ENCODE measurements at places on chromosomes 1 and 21.

DNA sequence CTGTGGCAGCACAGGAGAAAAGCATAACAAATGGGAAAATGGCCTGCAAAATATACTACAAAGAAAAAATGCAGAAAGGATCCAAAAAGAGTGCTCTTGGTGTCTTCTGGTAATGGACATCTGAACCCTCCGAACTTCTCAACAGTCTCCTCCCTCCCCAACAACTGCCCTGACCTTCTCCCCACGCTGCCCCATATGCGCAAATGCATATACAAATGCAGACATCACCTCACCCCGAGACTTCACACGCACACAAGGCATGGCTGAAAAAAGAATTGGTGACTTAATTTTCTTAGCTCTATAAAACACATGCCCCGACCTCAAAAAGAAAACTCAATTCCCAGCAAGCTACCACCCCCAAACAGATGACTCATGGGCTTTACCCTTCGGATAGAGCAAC lies 8.4 kb downstream of the KCND3 start:
- DNase-seq, result no peak

DNA sequence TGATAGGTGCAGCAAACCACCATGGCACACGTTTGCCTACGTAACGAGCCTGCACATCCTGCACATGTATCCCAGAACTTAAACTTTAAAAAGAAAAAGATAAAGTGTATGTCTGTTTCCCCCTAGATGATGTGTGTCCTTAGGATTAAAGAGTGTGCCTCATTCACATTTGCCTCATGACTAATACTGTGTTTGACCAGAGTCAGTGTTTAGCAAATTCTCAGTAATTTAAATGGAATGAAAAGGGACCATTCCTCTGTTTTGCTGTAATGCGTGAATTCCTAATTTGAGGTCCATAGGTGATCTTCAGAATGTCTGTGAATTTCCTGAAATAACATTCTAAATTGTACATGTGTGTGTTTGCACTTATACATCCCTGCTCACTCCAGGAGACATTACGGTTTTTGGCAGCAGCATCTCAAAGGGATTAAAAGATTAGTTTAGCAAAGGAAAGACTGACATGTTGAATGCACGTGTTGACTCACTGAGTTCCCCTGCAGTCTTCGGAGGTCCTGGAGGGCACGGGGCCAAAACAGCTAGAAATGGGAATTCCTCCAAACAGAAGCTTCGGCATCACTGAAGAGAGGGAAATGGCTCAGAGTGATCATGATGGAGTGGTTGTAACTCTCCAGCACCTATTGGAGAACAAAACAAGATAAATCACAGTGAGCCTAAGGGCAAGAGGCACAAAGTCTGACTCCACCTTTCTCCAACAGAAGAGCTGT lies 19.1 kb upstream of the SLC35F3 start:
- DNase-seq, result no peak

GRCh38 chr1:103948526-103948925 lies 198.8 kb downstream of the AMY1C start:
- no peak for DNase-seq

DNA sequence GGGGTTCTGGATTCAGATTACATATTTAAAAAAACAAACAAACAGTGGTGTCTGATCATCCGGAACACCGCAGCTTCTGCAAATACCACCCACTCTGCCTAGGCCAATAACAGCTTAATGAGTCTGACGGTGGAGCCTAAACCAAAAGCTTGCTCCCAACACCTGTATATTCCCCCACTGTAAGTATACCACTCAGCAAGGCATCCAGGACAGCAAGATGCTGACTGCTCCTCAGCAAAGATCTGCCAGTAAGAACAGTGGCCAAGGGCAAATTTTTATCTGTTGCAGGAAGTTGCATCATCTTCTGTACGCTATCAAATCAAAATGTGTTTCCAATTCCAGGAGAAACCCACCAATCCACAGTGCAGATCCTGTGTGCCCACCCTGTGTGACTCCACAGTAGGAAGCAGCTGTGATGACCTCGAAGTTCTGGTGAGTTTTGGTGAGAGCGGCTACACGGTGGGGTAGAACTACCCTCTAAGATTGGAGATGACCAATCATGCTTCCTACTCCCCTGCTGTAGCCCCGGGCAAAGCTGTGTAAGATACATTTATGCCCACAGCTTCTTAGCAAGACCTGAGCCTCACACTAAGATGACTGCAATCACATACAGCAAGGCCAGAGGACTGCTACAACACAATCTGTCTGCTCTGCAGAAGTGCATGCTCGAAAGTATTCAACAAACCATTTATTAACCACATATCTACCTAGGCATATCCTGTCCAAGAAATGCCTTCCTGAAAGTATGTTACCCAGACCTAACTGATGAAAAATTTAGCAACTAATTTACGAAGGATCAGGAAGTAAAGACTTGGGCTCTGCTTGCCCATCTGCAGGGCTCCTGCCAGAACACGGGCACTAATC lies 30.5 kb downstream of the SIPA1L2 start:
- DNase-seq, result no peak

DNA sequence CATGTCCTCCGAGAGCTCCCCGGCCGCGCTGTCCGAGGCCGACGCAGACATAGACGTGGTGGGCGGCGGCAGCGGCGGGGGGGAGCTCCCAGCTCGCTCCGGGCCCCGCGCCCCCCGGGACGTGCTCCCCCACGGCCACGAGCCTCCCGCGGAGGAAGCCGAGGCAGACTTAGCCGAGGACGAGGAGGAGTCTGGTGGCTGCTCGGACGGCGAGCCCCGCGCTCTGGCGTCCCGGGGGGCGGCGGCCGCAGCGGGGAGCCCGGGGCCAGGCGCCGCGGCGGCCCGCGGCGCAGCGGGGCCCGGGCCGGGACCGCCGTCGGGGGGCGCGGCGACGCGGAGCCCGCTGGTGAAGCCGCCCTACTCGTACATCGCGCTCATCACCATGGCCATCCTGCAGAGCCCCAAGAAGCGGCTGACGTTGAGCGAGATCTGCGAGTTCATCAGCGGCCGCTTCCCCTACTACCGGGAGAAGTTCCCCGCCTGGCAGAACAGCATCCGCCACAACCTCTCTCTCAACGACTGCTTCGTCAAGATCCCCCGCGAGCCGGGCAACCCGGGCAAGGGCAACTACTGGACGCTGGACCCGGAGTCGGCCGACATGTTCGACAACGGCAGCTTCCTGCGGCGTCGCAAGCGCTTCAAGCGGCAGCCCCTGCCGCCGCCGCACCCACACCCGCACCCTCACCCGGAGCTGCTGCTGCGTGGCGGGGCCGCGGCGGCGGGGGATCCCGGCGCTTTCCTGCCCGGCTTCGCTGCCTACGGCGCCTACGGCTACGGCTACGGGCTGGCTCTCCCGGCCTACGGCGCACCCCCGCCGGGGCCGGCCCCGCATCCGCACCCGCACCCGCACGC lies 547 bp downstream of the FOXD2 start:
- DNase-seq, result no peak

DNA sequence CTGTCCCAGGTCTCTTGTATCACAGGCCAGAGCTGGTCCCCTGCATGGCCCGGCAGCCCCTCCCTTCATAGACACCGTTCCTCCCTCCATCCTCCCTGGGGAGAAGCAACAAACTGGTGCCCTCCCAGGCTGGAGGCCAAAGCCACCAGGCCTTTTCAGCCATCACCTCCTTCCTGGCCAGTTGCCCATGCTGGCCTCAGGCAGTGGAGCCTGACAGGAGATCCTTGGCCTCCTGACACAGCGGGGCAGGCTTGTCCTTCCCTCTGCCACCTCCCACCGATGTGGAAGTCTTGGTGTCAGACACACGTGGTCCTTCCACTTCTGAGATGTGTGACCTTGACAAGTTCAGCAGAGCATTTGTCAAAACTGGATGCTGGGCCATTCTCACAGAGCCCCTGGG lies 206.0 kb downstream of the HIVEP3 start:
- DNase-seq, result no peak

DNA sequence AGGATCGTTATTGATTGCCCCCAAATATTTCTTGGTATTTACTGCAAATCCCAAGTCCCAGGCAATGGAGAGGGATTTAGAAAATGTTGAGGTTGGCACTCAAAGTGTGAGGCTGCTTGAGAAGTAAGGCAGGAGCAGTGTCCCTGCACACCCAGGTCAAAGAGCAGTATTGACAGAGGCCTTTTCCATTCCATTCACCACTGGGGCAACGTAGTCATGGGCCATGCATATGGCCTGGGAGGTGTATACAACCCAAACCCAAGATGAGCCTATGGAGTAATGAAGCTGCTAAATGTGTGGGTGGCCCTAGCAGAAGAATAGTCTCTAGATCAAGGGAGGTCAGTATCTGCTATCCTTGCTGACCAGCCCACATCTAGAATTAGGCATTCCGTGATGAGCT lies 245.6 kb downstream of the FOXD2 start:
- no peak for DNase-seq

GRCh38 chr1:35290452-35290851 lies 21.9 kb downstream of the ZMYM4 start:
- no peak for DNase-seq

All from AG08395 (cell line).